CD4-positive, alpha-beta T cell treated with Interleukin-6 at 100 ng/mL for 8 hours (primary cell): ENCODE measurements at places on chromosomes 3 and 15.

DNA sequence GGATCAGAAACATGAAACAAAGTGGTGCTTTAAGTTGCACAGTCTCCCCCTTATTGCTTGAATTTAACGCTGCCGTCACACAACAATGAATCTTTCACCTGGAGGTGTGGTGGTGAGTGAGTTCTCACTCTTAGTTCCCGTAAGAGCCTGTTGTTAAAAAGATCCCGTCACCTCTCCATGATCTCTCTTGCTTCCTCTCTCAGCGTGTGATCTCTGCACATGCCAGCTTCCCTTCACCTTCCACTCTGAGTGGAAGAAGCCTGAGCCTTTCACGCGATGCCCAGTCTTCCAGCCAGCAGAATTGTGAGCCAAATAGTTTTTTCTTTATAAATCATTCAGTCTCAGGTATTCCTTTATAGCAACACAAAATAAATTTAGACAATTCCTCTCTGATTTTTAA is 136.7 kb upstream of the CHL1 start:
- no peak for DNase-seq

DNA sequence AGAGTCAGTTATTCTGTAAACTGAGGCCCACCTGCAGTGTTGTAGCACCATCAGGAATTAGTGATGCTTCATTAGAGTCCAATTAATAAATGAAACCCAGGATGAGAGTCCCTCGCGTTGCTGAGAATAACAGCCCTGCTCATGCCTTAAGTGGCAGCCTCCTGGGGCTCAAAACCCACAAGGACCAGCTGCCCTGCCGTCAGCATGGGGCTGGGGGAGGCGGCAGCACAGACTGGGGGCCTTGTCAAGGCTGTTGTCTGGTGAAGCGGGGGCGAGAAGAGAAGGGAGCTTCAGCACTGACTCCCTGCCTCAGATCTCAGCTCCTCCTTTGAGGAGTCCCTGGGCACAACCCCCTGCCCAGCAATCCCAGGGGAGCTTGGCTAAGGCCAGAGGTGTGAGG is 21.0 kb downstream of the CCDC33 start:
- no peak for DNase-seq

- DNase-seq: no peak
Measured at GRCh38 chr3:188671971-188672370, 499.8 kb upstream of the TPRG1 start.

DNA sequence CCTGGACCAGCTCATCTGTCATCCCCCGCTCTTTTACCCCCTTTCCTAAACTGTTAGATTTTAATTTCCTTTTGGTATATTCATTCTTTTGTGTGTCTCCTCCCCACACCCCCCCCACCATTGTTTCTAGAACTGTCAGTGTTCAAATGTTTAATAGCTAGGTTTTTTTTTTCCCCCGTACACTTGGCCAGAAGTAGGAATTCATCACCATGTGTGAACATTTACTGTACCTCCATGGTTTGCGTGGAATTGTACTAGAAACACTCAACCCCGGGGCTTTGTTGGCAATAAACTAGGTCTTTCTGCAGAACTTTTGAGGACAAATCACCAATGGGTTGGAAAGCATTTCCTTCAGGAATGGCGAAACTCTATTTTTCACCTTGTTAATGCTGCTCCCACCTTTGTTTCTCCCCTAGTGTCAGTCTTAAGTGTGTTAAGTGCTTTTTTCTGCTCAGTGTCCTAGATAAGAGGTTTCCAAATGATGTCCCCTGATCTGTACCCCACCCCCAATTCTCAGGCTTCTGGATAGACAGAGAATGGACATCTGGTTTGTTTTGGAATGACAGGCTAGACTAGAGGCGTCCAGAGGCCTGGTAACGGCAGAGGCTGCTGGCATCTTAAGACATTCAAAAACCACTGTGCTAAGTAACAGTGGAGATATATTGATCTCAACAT is 76.8 kb downstream of the SMAD3 start:
- DNase-seq: no peak

GRCh38 chr3:70000563-70001081 is 1.1 kb downstream of the SAMMSON start:
- DNase-seq: no peak

DNA sequence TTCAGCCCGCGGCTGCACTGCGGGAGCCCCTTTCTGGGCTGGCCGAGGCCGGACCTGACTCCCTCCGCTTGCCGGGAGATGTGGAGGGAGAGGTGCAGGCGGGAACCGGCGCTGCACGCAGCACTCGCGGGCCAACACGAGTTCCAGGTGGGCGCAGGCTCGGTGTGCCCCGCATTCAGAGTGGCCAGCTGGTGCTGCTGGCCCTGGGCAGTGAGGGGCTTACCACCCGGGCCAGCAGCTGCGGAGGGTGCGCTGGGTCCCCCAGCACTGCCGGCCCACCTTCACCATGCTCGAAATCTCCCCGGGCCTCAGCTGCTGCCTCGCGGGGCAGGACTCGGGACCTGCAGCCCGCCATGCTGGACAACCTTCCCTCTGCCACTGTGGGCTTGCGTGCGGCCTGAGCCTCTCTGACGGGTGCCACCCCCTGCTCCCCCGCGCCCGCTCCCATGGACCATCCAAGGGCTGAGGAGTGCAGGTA is 733.5 kb upstream of the CCDC54 start:
- DNase-seq: no peak

GRCh38 chr3:97871801-97872524 is 50.2 kb downstream of the CRYBG3 start:
- DNase-seq: peak; percentile 41

- peak; percentile 89 for DNase-seq
Measured at GRCh38 chr3:48898383-48899234, at the start of gene SLC25A20. Gene SLC25A20 (minus strand): TSS chr3:48898882. CDS start chr3:48898794, 88 bp downstream.

- DNase-seq: no peak
Measured at GRCh38 chr3:141392897-141393734, 24.8 kb downstream of the ZBTB38 start.

DNA sequence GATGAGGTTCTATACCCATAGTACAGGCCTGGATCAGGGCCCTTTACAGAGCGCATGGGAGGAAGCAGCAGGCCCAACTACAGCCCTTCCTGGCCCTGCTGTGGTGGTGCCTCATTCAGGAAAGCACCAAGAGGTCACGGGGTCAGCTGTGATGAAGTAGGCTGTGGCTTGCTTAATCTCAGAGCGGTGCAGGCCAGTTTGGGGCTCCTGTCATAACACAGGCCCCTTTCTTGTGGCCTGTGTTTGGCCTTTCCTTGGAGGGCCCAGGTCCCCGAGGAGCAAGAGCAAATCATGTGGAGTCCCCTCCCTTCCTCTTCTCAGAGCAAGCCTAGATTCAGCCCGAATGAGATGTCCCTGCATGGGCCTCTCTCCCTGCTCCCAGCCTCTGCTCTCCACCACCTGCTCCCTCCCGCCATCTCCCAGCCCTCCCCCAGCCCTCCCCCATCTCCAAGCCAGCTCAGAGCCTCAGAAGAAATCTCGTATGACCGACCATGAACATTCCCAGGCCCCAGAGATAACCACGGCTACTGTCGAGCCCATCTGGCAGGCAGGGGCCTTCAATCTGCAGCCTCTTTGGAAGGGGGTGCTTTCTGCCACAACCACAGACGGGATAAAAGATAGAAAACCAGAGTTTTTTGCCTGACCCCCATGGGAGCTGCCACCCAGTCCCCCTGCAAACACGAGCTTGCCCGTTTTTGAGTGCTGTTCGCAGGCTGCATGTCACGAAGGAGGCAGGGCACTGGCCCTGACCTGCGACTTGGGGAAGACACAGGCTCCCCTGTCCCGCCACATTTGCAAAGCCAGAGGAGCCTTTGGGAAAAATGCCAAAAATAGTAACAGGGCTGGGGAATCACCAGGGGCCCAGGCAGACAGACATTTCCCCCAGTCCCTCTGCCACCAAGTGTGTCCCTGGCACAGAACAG is 32.3 kb upstream of the DUSP7 start:
- no peak for DNase-seq

GRCh38 chr3:13459605-13460340 is 20.3 kb upstream of the HDAC11 start:
- DNase-seq: no peak

- no peak for DNase-seq
Measured at GRCh38 chr15:76663529-76663928, 241.6 kb downstream of the SCAPER start.

DNA sequence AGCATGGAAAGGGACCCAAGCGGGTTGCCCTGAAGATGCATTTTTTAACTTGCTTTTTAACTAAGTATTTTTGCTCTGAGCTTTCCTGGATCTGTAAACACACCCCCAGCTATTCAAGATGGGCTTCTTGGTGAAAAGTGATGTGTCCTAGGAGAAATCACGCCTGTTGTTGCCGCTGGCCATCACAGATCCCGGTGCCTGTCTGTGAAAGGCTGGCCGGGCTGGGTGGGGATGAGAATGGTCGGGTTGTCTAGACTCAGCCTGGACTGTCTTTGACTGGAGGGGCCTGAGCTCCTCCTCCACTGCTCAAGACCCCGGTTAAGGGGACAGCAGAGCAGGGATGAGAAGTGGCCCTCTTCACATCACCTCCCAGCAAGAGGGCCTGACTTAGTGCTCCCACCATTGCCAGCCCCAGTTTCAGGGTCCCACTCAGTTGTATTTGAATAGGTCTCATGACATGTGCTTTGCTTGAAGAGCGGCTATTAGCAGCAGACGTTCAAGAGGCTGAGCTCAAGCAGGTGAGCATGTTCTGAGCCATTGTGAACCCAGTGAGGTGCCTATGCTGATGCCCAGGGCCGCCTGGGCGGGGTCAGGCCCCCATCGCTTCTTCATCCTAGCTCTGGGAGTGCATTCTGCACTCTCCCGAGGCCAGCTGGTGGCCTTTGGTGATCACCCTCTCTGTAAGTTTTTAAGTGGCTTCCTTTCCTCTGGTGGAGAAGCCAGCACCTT is 79.9 kb downstream of the IGF1R start:
- DNase-seq: no peak

GRCh38 chr3:181457190-181457589 is 254.5 kb upstream of the SOX2 start:
- no peak for DNase-seq

GRCh38 chr3:139982404-139982803 is 47.4 kb downstream of the CLSTN2 start:
- no peak for DNase-seq

DNA sequence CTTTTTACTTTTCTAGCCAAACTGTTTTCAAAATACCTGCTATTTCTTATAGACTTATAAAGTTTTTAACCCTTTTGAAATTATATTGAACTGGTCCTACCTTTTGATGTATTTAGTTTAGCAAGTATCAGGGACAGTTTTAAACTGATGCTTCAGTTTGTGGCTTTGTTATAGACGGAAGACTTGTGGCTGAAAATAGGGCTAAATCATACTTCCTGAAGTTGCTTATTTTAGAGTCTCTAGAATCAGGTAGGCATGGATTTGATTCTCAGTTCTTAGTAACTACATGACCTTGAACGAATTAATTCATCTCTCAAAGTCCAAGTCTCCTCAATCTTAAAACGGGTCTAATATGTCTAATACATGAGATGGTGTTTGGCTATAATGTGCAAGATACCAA is 322.8 kb downstream of the RAP2B start:
- no peak for DNase-seq

DNA sequence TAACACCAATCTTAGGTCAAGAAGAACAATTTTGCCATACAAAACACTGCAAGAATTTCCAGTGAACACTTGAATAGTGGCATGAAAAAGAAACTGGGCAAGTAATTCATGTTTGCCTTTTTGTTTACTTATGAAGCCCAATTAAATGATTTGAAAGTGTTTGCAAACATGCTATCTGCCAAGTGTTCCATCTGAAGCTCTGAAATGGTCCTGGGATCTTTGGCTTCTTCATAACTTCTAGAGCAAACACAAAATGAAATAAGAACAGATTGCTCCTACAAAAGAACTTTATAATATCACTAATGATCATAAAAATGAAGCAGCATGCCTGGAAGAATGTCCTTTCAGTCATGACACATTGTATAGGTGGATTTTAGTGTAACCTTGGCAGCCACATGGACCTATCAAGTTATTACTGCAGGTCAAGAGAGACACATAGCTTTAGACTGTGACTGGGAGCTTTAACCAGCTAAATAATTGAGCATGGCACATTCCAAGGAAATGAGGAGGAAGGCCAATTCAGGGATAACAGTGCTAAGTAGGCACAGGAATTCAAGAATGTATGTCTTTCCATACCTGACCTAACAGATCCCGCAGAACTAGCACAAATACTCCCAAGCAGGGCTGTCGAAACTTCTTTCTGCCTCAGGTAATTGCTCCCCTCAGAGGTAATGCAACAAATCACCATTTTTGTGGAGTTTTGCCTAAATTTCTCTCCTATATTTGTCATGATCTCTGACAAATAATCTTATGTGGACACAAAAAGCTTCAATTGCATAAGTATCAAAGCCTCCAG is 144.6 kb downstream of the DUT start:
- DNase-seq: no peak
